GM23338 (cell line): ENCODE measurements at places on chromosomes 6 and 20.

DNA sequence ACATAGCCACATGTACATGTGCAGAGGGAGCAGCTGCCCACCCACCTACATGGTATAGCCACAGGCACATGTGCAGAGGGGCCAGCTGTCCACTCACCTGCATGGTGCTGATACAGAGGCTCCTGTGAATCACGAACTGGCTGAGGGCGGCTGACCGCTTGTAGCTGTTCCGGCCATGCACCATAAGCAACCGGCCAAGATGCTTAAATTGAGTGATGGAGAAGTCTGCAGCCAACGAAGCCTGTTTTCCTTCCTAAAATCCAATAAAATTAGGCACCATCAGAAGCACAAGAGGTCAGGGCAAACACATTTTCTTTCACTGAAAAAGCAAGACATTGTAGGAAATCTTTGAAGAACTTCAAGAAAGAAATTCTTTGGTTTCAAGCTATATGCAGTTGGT lies 71.1 kb upstream of the NFATC2 start:
- DNase-seq = no peak

GRCh38 chr6:152981219-152981618 lies 1.6 kb downstream of the FBXO5 start:
- no peak for DNase-seq

DNA sequence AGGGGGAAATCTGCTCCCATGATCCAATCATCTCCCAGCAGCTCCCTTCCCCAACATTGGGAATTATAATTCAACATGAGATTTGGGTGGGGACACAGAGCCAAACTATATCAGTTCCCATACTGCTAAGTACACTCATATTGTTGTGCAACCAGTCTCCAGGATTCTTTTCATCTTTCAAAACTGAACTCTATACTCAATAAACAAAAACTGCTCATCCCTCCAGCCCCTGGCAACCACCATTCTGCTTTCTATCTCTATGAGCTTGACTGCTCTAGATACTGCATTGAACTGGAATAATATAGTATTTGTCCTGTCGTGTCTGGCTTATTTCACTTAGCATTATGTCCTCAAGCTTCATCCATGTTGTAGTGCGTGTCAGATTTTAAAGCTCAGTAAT lies 42.9 kb downstream of the STX11 start:
- no peak for DNase-seq

- no peak for DNase-seq
These were observed 119.1 kb downstream of the GMDS start for GRCh38 chr6:2126351-2126750.

- no peak for DNase-seq
These were observed 100.7 kb upstream of the STMND1 start for GRCh38 chr6:17001188-17001587.

- DNase-seq = peak; percentile 78
These were observed at the start of gene MOXD1 for GRCh38 chr6:132400883-132401617. Gene MOXD1 (minus strand): TSS chr6:132401475. CDS start chr6:132401426, 49 bp downstream.

GRCh38 chr20:63009988-63010769 lies 3.4 kb upstream of the BHLHE23 start:
- no peak for DNase-seq

DNA sequence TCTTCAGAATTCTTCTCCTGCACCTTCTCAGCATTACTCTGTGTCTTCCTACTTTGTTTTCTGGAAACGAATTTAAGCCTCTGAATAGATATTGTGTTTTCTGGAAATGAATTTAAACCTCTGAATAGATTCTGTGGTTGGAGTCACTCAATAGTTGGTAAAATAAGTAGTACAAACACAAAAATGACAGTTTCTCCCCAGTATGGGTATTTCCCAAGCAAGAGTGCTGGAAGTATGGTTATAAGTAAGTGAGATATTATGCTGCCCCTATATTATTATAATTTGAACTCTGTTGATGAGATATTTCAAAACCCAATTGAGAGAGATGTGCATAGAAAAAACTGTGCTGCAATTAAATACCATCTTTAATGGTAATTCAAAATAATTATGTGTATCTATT lies 94.9 kb downstream of the TINAG start:
- DNase-seq = no peak

DNA sequence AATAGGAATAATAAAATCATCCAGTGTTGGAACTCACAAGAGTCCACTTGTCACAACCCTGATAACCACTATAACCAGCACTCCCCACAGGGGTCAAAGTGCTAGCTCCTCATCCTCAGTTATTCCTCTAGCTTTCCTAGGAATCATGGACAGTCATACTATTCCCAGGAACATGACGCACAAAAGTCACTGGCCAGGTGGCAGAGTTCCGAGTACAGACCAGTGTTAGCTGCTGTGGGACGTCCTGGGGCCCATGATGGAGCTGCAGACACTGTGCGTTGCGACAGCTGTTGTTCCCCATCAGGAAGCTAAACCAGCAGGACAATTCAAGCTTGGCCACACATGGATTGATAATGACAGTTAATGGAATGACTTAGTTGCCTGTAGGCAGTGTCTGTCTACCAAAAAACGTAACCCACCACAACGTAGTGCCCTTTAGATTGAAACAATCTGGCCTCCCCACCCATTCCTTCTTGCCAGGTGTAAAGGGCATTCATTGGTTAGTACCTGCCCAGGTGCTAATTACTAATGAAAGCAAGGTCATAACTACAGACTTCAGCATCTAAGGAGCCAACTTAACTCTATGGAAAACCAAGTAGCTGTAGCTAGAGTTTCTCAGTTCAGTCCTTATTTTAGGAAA lies 17.4 kb downstream of the EZR start:
- no peak for DNase-seq

DNA sequence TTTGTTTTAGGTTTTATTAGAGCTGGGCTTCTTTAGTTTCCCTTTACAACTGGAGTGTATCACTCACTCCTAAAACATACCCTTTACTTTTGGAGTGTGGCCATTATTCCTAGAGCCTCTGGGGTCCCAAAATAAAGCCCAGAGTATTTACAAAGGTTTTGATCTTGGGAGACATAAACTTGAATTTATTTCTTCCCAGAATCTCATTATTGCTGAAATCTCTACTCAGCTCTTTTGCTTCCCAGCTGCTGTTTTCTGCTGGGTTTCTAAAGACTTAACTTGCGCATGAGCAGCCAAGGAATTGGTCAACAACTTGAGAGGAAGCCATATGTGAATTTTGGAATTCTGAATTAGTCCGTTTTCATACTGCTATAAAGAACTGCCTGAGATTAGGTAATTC lies 94.5 kb upstream of the NRSN1 start:
- DNase-seq = no peak
